ENCODE measurements at places on chromosomes 4 and X. TPM values are rescaled to one million over a fixed set of nuclear protein-coding genes. Genes with fewer than 3 reads are reported as not detected.

Gene ACE2
- not detected for total RNA-seq

Gene TCEAL5
- not detected for total RNA-seq

Gene OTC
- total RNA-seq: not detected

Gene TSC22D3
- 25.9 TPM for total RNA-seq

Gene REELD1
- total RNA-seq: 0.09 TPM

Gene RPS6KA6
- 0.09 TPM for total RNA-seq

Gene GAGE12H
- not detected for total RNA-seq

Gene HTATSF1
- total RNA-seq: 34.8 TPM

Gene TLL1
- not detected for total RNA-seq

Gene PABPC5
- not detected for total RNA-seq

Gene CNGA1
- 0.16 TPM for total RNA-seq

Gene TLR3
- not detected for total RNA-seq

Gene NDST4
- not detected for total RNA-seq

Gene MUC7
- total RNA-seq: not detected

Gene BCORL1
- total RNA-seq: 8.5 TPM

Gene ZCCHC18
- 0.53 TPM for total RNA-seq

Measured in activated CD4-positive, alpha-beta T cell treated with anti-CD3 and anti-CD28 coated beads for 36 hours (primary cell).